SJSA1 (cell line): ENCODE measurements at places on chromosomes 1 and 21. TPM values are rescaled to one million over a fixed set of nuclear protein-coding genes. Genes with fewer than 3 reads are reported as not detected.

B3GALNT2 gene
- 35.7 and 56.8 TPM in 2 replicates for total RNA-seq

DNA sequence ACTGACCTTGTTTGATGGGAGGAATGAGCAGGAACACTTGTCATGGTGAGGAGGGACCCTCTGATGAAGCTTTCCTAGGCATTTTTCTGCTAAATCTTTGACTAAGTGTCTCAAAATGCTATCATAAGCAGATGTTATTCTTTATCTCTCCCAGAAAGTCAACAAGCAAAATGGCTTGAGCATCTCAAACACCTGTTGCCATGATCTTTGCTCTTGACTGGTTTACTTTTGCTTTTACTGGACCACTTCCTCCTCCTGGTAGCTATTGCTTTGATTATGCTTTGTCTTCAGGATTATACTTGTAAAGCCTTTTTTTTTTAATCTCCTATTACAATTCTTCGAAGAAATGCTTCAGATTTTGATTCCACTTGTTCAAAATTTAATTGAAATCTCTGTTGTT lies 157.4 kb downstream of the GPR52 start:
- no peaks in the 10 kb centered on the region for H3K36me3 ChIP-seq
- H3K4me1 ChIP-seq: no peaks in the 10 kb centered on the region
- DNase-seq: no peak
- H3K27ac ChIP-seq: no peak overlapping the region

DNA sequence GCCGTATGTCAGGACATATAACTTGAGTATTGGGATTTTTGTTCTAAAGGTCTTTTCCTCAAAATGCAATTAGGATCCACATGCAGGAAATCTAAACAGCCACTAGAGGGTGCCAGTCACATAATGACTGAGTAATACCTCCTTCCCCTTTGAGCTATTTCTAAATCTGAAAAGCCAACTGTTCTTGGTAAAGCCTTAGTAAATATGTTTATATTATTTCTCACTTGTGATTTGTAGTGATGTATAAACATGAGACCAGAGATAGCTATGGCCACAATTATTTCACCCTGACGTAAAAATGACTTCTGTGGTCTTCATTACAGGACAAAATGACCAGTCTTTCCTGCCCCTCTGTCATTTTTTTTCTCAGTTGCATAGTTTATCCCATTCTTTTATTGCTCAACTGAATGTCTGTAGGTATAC lies 41.0 kb upstream of the DR1 start:
- no peaks in the 10 kb centered on the region for H3K36me3 ChIP-seq
- H3K4me3 ChIP-seq: no peak overlapping the region
- peaks cover 6% of the 10 kb centered on the region; the same call in 1 of the 2 replicates for H3K4me1 ChIP-seq
- no peaks in the 10 kb centered on the region for H3K27me3 ChIP-seq
- DNase-seq: peak; percentile 67
- no peak overlapping the region for H3K27ac ChIP-seq

GRCh38 chr1:10624256-10625050 lies 149.7 kb downstream of the PEX14 start:
- H3K27me3 ChIP-seq: no peaks in the 10 kb centered on the region
- no peak for DNase-seq
- peaks cover 11% of the 10 kb centered on the region for H3K36me3 ChIP-seq

- no peak for DNase-seq
- no peak overlapping the region for H3K4me3 ChIP-seq
- H3K27me3 ChIP-seq: no peaks in the 10 kb centered on the region
- H3K36me3 ChIP-seq: no peaks in the 10 kb centered on the region
- no peak overlapping the region for H3K27ac ChIP-seq
- no peaks in the 10 kb centered on the region for H3K4me1 ChIP-seq
These were observed 119.1 kb upstream of the GRIK3 start for GRCh38 chr1:37153116-37154100.

- no peak overlapping the region for H3K27ac ChIP-seq
- no peaks in the 10 kb centered on the region for H3K27me3 ChIP-seq
- H3K4me3 ChIP-seq: no peak overlapping the region
- H3K4me1 ChIP-seq: peaks cover 31% of the 10 kb centered on the region
- no peaks in the 10 kb centered on the region for H3K36me3 ChIP-seq
These were observed 22.2 kb upstream of the ITPKB start for GRCh38 chr1:226761322-226761721.

DNA sequence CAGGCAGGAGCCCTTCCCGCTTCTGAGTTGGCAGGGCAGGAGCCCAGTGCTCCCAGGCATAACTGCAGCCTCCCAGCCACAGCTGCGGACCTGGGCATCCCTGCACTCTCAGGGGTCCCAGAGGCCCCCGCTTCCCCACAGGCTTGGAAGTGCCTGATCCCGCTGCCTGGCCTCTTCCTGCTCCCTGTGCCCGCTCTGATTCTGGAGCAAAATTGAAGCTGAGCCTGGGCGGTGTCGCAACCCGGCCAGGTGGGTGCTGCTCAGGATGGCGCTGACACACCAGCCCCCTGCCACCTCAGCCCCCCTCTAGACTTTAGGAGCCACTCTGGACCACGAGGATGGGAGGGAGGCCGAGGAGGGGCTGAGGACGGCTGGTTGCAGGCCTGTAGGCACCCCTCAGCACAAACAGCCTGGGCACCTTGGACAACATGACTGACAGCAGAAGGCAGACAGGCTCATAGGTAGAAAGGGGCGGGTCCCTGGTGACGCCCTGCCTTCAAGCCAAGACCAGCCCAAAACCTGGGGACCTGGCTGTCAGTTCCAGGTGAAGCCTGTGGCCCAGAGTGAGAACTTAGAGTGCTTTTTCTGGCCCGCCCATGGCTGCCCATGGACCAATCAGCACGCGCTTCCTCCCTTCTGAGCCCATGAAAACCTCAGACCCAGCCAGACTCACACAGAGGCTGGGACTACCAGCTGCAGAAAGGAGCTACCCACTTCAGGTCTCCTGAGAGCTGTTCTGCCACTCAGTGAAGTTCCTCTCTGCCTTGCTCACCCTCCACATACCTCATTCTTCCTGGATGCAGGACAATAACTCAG lies 7.2 kb downstream of the HLCS start:
- no peaks in the 10 kb centered on the region for H3K4me1 ChIP-seq
- DNase-seq: no peak
- H3K27me3 ChIP-seq: no peaks in the 10 kb centered on the region
- H3K36me3 ChIP-seq: peaks cover 26% of the 10 kb centered on the region
- H3K27ac ChIP-seq: no peak overlapping the region

DNA sequence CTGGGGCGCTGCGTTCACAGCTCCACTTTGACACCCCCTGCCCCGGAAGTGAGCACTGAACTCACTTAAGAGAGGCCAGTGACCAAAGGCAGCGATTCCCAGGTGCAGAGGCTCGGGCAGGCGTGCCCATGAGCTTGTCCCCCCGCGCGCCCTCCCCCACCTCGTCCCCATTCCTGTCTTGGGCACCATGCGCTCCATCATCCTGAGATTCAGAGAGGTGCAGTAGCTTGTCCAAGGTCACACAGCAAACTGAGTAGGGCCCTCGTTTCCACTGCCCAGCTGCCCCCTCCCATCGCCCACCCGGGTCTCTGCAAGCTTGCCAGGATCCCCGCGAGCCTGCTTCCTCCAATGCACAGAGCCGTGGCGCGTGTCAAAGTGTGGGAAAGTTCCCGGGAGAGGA lies 68.0 kb downstream of the SYT2 start:
- H3K4me3 ChIP-seq: no peak overlapping the region
- H3K4me1 ChIP-seq: peaks cover 7% of the 10 kb centered on the region; the same call in 1 of the 2 replicates
- no peak for DNase-seq
- H3K27me3 ChIP-seq: peaks cover 37% of the 10 kb centered on the region
- H3K36me3 ChIP-seq: no peaks in the 10 kb centered on the region

DNA sequence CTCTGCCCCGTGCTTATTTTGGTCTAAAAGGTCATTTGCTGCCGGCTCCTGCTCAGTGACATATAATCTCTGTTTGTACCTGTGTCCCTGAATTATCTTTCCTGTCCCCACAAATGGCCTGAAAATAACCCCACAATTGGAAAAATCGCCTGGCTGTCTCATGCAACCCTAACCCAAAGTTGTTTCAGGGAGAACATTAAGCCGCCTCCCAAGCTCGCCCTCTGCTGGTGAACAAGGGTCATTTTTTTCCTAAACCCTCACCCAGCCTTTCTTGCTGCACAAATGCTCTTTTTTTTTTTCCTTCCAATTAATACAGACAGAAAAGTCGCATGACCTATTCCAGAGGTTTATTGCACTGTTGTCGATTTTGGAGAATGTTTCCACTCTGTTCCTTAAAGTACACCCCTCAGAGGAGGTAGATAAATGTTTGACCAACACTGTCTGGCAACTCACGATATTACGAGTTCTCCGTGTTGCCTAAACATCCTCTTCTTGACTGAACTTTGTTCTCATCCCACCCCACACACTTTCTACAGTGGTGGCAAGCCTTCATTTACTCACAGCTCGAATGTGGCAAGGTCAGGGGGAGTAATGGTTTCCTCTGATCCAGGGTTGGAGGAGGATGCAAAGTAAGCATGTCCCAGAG lies 148.7 kb downstream of the ZZZ3 start:
- no peak for DNase-seq
- H3K27ac ChIP-seq: 0 out of 2 replicates have a peak overlapping the region, but pooled peaks have one; percentile 3
- no peaks in the 10 kb centered on the region for H3K27me3 ChIP-seq
- no peaks in the 10 kb centered on the region for H3K36me3 ChIP-seq
- H3K4me3 ChIP-seq: no peak overlapping the region
- peaks cover 35% of the 10 kb centered on the region for H3K4me1 ChIP-seq

GRCh38 chr1:161192476-161193465 lies 6.1 kb downstream of the ADAMTS4 start:
- no peaks in the 10 kb centered on the region for H3K4me1 ChIP-seq
- H3K27ac ChIP-seq: no peak overlapping the region
- H3K36me3 ChIP-seq: no peaks in the 10 kb centered on the region
- H3K4me3 ChIP-seq: no peak overlapping the region
- no peaks in the 10 kb centered on the region for H3K27me3 ChIP-seq

C4BPA gene
- not detected in 2 replicates for total RNA-seq

COG2 gene
- 20.8 and 26.7 TPM in 2 replicates for total RNA-seq

GRCh38 chr21:33278721-33279120 lies 12.6 kb downstream of the IL10RB start:
- no peak for DNase-seq
- H3K4me3 ChIP-seq: no peak overlapping the region
- peaks cover 64% of the 10 kb centered on the region for H3K36me3 ChIP-seq
- H3K27ac ChIP-seq: no peak overlapping the region
- H3K27me3 ChIP-seq: no peaks in the 10 kb centered on the region

- H3K27ac ChIP-seq: no peak overlapping the region
- H3K27me3 ChIP-seq: no peaks in the 10 kb centered on the region
- no peaks in the 10 kb centered on the region for H3K4me1 ChIP-seq
- no peak for DNase-seq
These were observed 369.0 kb downstream of the MATN1 start for GRCh38 chr1:30354410-30354809.

PTGS2 gene
- total RNA-seq: 0.13 TPM in 1 of 2 replicates, not detected in the other
